ENCODE measurements at places on chromosomes 16 and 17.

- DNase-seq, result no peak
Measured at GRCh38 chr17:36879624-36880131, 57.6 kb upstream of the LHX1 start.

DNA sequence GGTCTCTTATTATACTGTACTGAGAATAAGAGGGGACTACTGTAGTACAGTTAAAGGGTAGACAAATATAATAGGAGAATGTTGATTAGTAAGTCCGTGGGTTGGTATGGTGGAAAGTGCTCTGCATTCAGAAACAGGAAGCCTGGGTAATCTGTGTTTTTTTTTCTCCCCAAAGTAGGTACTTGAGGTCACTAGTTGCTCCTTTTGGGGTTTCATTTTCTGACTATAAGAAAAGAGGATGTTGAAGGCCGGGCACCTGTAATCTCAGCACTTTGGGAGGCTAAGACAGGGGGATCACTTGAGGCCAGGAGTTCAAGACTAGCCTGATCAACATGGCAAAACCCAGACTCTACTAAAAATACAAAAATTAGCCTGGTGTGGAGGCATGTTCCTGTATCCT is 42.0 kb upstream of the MMD start:
- no peak for DNase-seq

DNA sequence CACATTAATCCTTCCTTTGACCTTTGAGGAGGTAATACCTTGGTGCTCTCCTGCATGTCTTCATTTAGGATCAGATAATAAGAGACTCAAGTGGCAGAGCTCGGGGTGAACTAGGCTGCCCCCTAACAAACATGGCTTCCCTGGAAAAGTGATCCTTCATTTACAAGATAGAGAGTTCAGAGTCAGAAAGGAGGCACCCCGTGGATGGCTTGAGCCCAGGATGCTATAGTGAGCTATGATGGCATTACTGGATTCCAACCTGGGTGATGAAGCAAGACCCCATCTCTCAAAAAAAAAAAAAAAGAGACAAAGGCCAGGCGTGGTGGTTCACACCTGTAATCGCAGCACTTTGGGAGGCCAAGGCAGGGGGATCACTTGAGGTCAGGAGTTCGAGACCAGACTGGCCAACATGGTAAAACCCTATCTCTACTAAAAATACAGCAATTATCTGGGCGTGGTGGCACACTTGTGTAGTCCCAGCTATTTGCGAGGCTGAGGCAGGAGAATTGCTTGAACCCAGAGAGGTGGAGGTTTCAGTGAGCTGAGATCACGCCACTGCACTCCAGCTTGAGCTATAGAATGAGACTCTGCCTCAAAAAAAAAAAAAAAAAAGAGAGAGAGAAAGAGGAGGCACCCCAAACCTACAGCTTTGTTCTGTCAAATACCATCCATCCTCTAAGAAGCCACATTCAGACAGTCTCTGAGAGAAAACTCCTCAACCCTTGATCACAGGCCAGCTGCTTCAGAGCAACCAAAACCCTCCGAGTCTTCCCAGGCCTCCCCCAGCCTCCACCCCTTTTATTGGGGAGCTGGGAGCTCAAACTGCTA is 7.4 kb downstream of the FAM117A start:
- DNase-seq, result peak; percentile 31

- no peak for DNase-seq
Measured at GRCh38 chr17:14699574-14700185, 398.8 kb downstream of the HS3ST3B1 start.

DNA sequence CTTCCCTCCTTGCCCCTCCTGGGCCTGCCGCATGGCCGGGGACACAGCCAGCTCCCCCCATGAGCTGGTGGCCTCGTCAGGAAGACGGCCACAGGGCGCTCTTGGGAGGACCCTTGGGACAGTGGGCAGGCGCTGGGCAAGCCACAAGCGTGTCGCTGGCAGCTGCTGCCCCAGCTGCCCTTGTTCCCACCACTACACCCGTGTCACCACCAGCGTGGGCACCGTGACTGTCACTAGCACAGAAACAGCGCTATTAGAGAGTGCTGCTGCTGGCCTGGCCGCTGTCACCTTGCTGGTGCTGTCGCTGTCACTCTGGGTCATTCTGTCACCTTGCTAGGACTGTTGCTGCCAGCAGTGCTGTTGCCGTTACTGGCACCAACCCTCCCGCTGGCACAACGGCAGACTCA is 47.2 kb downstream of the ZFPM1 start:
- no peak for DNase-seq

DNA sequence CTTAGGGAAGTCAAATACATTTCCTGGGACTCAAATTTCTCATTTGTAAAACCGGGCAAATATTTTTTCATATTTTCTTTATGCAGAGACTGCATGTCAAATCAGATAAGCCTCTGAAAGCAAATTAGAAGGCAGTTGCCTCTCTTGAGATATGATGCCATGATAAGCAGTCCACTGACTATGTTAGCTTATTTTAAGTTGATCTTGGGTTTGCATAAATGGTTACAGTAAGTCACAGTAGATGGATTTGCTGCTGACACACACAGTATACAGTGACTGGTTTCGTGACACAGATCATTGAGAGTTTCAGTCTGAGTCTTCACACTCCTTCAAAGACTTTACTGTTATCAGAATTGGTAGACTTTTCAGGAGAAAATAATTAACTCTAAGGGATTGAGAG is 927.6 kb upstream of the CDH8 start:
- no peak for DNase-seq

DNA sequence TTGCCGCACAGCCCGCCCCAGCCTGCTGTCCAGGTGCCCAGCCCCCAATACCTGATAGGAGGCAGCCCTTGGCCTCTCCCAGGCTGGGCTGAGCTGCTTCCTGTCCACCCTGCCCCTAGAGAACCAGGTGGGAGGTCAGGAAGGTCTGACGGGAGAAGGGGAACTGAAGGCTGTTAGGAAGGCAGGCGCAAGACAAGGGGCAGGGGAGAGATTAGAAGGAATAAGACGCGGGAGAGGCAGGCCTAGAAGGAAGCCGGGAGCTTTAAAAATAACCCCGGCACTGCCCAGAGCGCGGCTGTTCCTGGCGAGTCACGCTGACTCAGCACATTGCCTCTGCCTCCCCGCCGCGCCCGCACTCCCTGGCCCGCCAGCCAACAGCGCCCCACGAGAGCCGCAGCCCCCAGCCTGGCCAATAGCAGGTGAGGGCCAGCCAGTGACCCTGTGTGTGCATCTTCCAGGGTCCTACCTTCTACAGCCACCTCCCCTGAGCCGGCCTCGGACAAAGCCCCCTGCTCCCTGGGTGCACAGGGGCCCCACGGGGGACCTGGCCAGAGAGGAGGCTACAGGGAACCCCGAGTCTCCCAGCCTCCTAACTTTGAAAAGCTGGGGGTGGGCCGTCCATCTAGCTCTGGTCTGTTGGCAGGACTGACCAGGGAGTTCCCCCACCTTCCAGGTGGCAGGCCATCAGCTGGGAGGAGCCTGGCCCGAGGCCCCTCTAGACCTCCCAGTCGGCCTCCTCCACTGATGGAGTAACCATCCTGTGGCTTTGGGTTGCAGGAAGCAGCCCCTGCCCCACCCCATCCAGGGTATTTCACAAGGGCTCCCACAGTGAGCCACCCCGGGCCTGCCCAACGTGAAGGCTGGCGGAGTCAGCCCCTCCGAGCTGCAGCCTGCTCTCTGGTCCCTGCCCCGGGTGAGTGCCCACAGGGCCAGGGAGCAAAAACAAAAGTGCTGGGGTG is 4.0 kb downstream of the MAFG start:
- peak; percentile 65 for DNase-seq

DNA sequence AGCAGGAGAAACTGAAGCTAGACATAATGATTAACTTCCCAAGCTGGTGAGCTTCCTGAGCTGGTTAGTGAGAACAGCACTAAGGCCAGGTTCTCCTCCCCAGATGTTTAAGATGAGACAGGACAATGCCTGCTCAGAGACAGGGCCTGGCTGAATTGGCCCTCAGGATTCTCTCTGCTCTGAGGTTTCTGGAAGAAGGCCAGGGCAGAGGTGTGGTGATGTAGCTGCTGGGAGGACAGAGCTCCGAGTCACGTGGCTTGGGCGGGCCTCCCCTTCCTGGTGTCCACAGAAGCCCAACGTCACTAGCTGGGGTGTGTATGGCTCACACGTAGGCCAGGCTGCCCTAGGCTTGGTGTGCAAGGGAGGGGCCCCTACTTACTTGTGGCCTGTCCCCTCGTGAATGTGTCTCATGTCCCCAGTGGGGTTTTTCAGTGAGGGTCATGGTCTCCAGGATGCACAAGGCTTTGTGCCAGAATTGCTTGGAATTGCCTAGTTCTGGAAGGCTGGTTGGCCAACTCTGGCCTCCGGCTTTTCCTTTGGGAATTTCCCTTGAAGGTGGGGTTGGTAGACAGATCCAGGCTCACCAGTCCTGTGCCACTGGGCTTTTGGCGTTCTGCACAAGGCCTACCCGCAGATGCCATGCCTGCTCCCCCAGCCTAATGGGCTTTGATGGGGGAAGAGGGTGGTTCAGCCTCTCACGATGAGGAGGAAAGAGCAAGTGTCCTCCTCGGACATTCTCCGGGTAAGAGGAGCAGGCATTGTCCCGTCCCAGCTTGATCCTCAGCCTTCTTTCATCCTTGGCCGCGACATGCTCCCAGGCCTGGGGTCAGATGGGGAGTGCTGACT is 3.4 kb downstream of the NOD2 start:
- DNase-seq, result peak; percentile 21

GRCh38 chr16:12182212-12182611 is 205.7 kb downstream of the SNX29 start:
- DNase-seq, result no peak

GRCh38 chr16:85079785-85080570 is 32.3 kb downstream of the CIBAR2 start:
- no peak for DNase-seq

DNA sequence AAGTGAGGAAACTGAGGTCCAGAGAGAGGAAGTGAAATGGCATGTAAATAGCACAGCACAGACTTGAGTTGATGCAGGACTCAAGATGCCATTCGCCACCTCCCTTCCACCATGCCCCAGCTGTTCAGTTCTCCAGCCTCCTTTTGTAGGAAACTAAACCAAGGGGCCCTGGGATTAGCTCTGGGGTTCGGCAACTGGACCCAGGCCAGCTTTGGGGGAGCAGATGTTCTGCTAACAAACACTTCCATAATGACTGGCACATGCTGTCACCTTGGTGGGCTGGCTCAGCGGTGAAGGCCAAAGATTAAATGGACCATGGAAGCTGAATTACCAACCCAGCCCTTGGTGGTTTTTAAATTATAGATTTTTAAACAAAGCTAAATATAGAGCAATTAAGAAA is 77.0 kb downstream of the IRX6 start:
- no peak for DNase-seq

GRCh38 chr16:88461331-88462269 is 8.5 kb downstream of the ZFPM1 start:
- no peak for DNase-seq

- no peak for DNase-seq
Measured at GRCh38 chr17:10211666-10212065, 13.3 kb upstream of the GAS7 start.

Measured in muscle of back (tissue), 13 donors.